NCI-H1092 treated with DMSO at 0.1 percent for 48 hours (cell line): ENCODE measurements at places on chromosomes 13 and 19.

- DNase-seq: no peak
These were observed 89.5 kb downstream of the ZNF100 start for GRCh38 chr19:21677696-21678418.

GRCh38 chr19:19527371-19527656 is 1.4 kb upstream of the YJEFN3 start:
- no peak for DNase-seq

GRCh38 chr13:101452519-101453485 is at the start of gene ITGBL1:
Gene ITGBL1, plus strand, starts transcription at chr13:101452675. Its CDS starts 159 bp downstream, at chr13:101452834.
- no peak for DNase-seq

DNA sequence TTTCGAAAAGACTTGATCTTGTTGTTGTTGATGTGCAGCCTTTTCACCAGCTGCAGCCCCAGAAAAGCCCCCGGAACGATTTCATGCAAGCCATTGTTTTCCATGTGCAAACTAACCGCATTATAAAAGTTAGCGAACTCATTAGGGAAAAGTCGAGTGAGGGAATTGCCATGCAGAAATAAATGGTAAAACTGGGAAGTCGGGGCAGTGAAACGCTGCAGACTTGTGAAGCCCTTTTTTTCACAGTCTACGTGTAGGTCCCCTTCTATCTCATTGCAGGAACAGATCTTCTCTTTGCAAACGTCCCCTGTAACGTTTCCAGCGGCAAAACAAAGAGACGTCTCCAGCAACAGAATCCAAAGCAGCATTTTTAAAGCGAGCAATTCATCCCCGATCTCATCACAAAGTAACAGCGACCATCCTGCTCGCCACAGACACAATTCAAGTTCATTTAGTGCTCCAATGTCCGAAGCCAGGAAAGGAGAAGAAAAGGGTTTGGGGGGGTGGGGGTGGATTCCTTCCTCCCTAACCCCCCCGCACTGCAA is 1.1 kb downstream of the SLITRK1 start:
- peak; percentile 44 for DNase-seq

DNA sequence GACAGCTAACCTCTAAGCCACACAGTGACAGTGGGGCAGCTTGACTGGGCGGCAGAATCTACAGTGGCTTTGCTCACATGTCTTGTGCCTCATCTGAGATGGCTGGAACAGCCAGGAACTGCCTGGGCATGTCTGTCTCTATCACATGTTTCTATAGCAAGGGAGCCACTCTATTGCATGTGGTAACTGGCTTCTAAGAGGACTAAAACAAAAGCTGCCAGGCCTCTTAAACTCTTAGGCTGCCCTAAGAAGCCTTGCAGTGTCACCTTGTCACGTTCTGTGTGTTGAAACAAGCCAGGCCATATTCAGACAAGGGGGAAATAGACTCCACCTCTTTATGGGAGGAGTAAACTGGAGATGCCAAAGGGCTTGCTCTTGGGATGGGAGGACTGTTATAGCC is 122.9 kb upstream of the MAB21L1 start:
- no peak for DNase-seq

- no peak for DNase-seq
These were observed 88.4 kb upstream of the SOX1 start for GRCh38 chr13:111978546-111978945.

DNA sequence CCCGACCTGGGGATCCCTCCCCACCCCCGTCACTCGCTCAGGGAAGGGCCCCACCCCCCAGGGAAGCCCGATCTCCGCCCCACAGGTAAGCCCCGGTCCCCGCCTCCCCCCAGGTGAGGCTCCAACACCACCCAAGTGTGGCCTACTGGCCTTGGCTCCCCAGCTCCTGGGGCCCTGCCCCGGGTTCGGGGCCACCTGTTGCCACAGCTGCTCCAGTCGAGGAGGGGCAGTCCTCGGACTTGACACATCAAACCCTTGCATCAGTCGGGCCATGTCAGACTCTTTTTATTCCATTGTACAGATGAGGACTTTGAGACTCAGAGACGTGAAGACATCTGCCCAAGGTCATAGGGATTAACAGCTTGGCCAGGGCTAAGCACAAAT is 512 bp downstream of the CC2D1A start:
- DNase-seq: no peak

- DNase-seq: peak; percentile 88
These were observed 96.6 kb downstream of the SIPA1L3 start for GRCh38 chr19:38003438-38004185.

DNA sequence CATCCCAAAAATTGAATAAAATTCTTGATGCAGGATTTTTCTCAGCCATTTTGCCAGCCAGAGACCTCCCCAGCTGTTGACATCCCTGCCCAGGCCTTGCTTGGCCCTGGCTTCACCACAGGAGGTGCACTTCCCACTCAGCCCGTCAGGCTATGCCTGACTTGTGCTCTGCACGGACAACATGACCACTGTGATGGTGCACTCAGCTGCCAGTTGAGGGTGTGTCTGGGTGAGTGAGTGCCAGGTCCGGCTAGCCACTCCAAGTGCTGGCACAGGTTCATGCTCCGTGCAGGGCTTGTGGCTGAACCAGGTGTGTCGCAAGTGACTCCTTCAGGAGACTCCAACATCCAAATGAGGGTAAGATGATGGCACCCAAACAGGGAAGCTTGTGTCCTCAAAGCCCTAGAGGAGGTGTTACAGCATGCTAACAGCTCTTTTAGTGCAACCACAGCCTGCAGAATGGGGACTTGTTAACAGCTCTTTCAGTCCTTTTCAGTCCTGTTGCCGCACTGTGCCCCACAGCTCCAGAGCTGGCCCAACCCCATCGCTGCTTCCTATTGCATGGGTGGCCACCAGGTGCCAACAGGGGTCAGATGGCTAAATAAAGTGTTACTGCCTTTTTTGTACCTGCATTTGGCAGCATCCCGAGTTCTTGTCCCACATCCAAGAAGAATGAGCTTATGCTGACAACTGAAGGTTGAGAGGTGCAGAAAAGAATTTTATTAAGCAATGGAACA is 380.7 kb downstream of the SLITRK5 start:
- DNase-seq: no peak

DNA sequence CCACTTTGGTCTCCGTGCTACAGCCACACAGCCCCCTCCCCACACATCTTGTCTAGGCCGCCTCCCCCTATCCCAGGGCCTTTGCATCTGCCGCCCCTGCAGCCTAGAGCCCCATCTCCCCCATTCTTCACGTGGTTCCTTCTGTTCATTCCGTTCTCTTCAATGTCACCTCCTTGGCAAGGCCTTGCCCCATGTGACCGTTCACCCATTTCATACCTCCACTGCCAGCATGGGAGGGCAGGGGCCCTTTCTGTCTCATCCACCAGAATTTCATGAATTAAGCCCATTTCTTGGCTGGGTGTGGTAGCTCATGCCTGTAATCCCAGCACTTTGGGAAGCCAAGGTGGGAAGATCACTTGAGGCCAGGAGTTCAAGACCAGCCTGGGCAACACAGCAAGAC is 15.7 kb upstream of the HNRNPM start:
- DNase-seq: no peak

GRCh38 chr13:70842062-70842644 is 733.9 kb upstream of the KLHL1 start:
- no peak for DNase-seq

DNA sequence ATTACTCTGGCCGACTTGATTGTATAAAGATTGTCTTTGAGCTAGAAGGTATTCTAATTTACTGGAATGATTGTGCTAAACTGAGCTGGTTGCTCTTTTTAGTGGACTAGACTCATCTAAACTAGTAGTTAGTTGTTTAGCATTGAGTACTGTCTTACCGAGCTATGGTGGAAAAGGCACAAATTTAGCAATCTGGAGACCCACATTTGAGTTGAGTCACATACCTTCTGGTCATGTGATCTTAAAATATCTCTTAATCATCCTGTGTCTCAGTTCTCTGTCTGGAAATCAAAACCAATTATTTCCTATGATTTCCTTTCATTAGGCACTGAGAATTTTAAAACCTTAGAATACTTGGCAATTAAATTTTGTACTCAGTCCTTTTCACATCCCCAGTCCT is 349.5 kb downstream of the IRS2 start:
- no peak for DNase-seq

GRCh38 chr19:4173479-4174212 is 8.7 kb downstream of the SIRT6 start:
- no peak for DNase-seq

- DNase-seq: no peak
These were observed 16.2 kb downstream of the EGLN2 start for GRCh38 chr19:40815223-40815622.

- DNase-seq: no peak
These were observed 785.6 kb upstream of the KLHL1 start for GRCh38 chr13:70893832-70894231.

DNA sequence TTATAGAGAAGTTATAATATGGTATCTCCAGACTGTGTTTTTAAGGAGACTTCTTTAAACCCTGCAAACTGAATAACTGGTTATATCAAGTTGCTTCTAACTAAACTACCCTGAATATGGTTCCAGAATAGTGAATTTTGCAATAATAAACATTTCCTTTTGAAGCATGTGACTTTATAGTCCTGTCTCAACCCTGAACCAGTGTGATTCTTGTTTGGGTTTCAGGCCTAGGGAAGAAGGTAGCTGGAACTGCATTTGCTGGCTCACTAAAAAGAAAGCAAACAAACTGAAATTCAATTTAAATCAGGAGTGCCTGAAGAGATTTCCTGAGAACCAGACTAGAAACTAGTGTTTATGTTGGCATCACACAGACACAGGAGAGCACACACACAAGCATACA is 4.9 kb downstream of the ARHGEF7 start:
- no peak for DNase-seq

DNA sequence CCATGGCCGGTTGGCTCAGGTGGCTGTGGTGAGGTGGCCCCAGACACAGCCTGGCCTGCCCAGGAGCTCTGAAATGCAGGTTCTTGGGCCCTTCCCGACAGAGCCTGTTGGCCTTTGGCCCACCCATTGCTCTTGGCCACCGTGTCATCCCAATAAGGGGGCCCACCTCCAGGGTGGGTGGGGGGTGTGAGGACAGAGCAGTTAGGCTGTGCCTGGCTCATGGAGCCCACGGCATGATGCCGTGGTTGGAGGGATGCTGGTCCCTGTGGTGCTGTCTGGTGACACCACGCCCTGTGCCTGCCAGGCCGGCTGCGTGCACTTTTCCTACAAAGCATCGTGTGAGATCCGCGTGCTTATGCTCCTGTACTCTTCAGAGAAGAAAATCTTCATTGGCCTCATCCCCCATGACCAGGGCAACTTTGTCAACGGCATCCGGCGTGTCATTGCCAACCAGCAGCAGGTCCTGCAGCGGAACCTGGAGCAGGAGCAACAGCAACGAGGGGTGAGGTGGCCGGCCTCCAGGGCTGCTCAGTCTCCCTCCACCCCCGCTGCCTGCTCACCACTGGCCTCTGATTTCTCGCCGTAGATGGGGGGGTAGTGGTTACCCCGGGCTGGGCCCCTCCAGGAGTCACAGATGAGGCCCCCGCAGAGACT is 7.6 kb downstream of the PNKP start:
- DNase-seq: no peak

DNA sequence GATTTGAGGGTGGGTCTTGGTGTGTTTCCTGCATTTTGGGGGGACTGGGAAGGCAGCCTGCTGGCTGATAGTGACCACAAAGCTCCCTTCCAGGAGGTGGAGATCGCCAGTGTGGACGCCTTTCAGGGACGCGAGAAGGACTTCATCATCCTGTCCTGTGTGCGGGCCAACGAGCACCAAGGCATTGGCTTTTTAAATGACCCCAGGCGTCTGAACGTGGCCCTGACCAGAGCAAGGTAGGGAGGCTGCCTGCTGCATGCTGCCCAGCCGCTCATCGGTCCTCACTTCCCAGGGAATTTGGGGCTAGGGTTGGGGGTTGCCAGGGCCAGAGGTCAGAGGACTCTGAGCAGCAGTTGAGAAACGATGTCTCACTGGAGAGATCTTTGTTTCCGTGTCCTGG is 30.2 kb downstream of the UPF1 start:
- no peak for DNase-seq

DNA sequence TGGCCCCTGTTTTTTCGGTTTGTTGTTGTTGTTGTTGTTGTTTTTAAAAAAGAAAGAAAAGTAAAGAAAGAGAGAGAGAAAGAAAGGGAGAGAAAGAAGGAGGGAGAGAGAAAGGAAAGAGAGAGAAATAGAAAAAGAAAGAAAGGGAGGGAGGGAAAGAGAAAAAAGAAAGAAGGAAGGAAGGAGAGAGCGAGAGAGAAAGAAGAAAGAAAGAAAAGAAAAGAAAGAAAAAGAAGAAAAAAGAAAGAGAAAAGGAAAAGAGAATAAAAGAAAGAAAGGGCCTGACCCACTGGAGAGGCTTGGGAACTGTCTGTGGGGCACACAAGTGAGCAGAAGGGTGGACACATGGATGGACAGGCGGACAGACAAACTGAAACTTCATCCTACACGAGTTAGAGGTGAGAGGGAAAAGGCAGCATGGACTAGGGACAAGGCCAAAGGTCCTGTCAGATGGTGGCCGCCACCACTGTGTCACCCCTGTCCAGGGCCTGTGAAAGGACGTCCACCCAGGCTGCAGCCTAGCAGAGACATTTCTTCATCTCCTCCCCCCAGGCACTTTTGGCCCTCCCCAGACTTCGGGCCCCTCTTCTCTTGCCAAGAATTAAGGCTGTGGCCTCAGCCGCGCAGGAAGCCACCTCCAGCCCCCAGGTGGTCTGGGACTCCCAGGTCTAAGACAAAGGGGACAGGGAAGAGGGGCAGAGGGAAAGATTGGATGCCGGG is 9.1 kb upstream of the BCAM start:
- no peak for DNase-seq

GRCh38 chr13:42880056-42880605 is 98.7 kb downstream of the FAM216B start:
- DNase-seq: no peak

- peak; percentile 70 for DNase-seq
These were observed at the start of gene GGN for GRCh38 chr19:38387550-38388348. Gene GGN, minus strand, starts transcription at chr19:38388034. Its CDS starts 773 bp downstream, at chr19:38387261.

DNA sequence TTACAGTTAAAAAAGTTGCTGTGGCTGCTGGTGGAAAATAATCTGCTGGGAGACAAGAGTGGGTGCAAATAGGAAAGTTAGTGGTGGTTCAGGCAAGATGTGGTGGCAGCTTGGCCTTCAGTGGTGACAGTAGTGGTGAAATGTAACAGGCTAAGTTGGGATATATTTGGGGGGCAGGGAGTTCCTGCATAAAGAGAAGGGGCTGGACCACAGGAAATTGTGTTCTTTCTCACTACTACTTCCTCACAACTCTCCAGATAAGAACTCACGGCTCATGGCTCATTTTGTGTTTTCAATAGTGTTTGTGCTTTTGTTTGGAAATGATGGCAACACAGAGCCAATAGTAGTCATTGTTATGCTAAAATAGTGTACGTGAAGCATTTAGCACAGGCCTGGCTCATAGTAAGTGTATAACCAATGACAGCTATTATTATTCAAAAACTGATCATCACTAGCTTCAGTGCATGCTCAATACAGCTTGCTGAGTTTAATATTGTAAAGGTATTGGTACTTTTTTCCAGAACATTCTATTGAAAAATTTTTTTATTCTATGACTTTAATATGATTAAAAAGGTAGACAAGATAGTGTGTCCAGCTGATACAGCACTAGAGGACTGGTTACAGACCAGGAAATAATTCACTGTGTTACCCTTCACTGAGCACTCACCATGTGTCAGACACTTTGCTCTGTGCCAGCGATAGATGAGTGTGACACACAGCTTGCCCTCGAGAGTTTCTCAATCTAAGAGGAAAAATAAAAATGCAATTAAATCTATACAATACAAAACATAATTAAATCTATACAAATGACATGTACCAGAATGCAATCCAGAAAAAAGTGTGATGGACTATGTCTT is 209.8 kb downstream of the POU4F1 start:
- DNase-seq: no peak
